ENCODE measurements at places on chromosomes 7 and 10.

- no peak for DNase-seq
Measured at GRCh38 chr7:77833136-77833535, 34.6 kb downstream of the PHTF2 start.

- DNase-seq: no peak
Measured at GRCh38 chr7:108488768-108489538, 32.7 kb upstream of the NRCAM start.

DNA sequence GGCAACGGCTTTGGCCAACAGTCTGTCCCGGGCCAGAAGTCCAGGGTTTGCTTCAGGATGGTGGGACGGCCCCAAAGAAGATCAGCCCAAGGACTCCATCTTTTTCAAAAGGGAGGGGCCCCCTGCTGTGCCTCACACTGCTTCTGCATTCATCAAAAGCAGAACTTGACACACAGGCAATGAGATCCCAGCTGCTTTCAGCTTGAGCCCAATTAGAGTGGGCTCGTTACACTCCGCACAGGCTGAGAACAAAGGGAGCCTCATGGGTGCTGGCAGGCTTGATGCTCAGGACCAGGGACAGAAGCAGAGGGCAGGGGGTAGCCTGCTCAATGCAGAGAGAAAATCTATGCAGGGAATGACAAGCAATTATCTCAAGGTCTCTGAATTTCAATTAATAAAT, 45.5 kb downstream of the VOPP1 start:
- DNase-seq: no peak

DNA sequence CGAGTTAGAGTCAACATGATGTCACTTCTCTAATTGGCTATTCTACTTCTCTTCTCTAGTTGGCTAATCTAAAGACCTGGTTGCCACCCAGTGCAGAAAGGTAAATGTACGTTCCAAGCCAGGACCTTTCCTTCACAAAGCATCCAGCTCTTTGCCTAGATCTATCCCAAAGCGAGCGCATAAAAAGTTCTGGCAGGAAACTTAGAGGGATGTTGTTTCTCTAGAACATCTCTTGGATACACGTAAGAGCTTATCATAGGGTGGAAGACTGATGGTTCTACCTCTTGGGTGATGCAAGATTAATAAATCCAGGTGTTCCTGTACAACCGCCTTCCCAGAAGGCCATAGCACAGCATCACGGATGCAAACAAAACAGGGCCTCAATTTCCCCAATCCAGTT, at the start of gene TAS2R38:
Gene TAS2R38, minus strand, starts transcription at position 101 of the 400 bp plus-strand sequence. Its CDS starts 84 bp downstream, at position 17.
- DNase-seq: no peak

GRCh38 chr7:158707610-158708009, 3.0 kb upstream of the NCAPG2 start:
- DNase-seq: no peak

DNA sequence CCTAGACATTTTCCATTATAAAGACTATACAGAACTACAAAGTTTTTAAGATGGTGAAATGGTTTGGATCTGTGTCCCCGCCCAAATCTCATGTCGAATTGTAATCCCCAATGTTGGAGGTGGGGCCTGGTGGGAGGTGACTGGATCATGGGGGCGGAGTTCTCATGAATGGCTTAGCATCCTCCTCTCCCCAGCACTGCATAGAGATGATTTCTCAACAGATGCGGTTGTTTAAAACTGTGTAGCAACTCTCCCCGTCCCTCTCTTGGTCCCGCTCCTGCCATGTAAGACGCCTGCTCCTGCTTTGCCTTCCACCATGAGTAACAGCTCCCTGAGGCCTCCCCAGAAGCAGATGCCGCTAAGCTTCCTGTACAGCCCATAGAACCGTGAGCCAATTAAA, 1.6 kb downstream of the FAM133B start:
- no peak for DNase-seq

DNA sequence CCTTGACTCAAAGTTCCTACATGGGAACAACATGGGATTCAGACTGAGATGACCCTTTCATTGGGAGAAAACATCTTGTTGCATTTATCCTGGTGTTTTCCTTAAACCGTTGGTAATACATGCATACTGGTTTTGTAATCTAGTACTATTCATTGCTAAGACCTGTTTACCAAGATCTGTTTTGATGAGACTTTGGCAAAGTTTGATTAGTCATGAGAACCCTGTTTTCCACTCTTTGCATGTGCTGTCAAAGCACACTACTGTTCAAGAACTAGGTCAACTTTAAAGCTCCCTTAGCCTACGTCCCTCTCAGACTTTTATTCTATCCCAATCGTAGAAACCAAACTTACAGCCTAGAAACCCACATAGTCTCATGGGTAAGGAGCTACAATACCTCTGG, 650.9 kb downstream of the GATA3 start:
- DNase-seq: no peak

DNA sequence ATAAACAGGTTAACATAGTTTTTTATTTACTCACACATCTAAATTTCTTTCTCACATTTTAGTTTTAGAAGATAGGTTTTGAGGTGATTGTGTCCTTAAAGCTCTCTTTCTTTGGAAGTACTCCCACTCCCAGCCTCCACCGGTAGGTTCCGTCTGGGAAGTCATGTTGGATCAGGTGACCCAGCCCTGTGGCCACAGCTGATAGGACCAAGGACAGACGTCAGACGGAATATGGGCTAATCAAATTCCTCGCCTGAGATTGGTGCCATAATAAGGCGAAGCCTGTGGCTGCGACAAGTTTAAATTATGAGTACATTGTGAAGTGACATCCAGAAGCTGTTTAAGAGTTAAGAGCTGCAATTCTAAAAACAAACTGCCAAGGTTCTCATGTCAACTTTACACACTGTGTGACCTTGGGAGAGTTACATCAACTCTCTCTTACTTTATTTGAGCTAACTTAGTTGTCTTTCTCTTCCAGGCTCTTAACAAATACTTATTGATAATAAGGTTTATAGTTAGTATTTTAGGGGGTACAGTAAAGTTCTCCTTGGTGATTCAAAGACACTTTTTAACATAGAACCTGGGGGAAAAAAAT, 133.6 kb downstream of the NPY start:
- no peak for DNase-seq

GRCh38 chr10:5557040-5557721, 32.4 kb downstream of the CALML3 start:
- DNase-seq: no peak

DNA sequence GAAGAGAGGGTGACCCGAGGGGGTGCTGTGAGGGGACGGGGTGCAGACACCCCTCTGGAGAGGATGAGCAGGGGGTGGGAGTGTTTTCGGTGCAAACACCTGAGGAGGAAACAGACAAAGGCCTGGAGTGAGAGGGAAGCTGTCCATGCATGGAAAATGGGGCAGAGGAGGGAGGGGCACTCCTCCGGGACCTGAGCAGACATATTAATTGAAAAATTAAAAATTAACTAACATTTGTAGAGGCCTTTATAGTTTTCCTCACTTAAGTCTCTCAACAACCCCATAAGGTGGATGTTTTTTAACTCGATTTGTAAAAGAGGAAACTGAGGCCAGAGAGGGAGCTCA, 1.2 kb downstream of the VPS37D start:
- no peak for DNase-seq

GRCh38 chr10:35783305-35783838, 141.3 kb upstream of the FZD8 start:
- no peak for DNase-seq

DNA sequence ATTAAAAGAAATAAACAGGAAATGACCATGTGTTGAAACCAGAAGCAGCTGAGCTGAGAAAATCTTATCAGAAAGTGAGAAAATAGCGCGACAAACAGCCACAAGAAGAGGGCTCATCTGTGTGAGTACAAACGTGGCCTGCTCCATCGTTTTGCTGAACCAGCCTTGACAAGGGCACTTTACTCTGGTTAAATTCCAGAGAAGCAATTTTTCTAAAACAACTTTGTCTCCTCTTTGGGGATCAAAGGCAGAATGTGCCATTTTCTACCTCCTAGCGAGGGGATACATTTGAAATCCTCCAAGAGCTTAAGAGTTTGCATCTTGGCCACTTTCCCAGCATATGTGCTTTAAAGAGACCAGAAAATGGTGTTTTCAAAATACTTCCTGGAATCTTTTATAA, 51.3 kb upstream of the VIPR2 start:
- no peak for DNase-seq

DNA sequence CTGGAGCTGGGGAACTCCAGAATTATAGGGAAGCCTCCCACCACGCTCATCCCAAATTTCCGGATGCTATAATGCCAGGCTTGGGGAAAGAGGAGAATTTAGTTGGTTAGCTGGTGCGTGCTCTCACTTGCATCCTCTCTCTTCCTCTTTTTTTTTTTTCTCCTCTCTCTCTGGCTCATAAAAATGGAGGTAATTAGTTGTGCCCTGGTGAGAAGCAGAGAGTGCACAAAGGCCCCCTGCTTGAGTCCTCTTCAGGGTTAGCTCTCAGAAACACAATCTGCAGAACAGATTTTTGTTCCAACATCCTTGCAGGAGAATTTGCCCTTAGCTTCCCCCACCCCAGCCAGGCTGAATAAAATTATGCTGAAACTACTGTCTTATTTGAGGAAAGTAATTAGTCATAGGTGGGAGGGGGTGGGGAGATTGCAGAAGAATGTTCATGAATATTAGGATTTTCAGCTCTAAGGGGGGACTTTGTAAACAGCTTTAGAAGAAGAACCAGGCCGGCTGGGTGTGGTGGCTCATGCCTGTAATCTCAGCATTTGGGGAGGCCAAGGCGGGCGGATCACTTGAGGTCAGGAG, 7.6 kb downstream of the SERPINE1 start:
- DNase-seq: no peak

DNA sequence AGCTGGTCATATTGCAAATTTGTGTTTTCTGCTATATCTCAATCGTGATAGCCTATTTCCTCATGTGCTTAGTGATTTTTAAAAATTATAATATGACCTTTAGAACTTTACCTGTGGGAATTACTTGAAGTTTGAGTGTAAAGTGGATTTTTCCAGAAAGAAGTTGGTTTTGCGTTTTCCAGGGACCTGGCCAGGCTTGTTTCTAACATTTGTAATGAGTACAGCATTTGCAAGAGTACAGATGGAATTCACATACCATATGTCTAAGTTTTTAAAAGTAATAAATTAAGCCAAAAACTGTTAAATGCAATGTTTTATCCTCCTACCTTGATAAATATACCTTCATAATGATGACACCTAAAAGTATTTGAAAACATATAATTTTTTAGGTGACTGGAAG, 443.2 kb downstream of the REEP3 start:
- no peak for DNase-seq

DNA sequence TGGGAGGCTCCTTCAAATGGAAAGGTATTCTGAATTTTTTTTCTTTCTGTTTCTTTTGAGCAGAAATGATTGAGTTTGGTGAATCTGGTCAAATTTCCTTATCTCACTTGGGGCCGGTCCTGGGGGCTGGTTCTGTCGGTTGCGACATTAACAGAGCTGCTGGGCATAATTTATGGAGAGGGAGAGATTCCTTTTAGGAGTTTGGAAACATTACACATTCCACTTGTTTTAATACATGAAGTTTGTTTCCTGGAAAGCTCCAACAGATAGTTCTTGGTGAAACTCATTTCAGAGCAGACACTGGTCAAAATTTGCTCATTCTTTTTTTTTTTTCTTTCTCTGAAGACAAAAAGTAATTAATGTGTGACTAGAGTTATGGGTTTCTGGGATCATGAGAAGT, 129.9 kb downstream of the ABCA13 start:
- no peak for DNase-seq

GRCh38 chr7:37732888-37733287, 49.3 kb downstream of the GPR141 start:
- no peak for DNase-seq
